CD4-positive, alpha-beta T cell treated with Interferon gamma for 1 hour (primary cell): ENCODE measurements at places on chromosomes 5 and 9.
A peak's percentile ranks its signal among the peaks of the same experiment; 100 is the strongest.

- no peak for DNase-seq
Observed at GRCh38 chr5:146624179-146624578, 108.2 kb upstream of the GPR151 start.

DNA sequence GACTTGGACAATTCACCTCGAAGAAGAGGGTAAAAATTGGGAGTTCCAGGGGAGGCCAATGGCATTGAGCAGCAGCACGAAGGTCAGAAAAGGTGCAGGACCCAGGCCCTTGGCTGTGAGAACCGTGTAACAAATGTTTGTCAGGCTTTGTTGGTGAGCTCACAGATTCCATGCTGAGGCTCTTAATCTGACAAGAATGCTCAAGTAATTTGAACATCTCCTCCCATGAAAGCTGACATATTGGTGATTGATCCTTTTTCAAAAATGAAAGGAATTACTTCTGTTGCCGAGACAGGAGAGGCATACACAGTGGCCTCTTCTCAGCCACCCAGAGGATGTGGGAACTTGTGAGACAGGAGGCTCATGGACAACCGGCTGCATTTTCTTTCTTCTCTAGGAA, 11.6 kb downstream of the RAI14 start:
- DNase-seq = no peak

DNA sequence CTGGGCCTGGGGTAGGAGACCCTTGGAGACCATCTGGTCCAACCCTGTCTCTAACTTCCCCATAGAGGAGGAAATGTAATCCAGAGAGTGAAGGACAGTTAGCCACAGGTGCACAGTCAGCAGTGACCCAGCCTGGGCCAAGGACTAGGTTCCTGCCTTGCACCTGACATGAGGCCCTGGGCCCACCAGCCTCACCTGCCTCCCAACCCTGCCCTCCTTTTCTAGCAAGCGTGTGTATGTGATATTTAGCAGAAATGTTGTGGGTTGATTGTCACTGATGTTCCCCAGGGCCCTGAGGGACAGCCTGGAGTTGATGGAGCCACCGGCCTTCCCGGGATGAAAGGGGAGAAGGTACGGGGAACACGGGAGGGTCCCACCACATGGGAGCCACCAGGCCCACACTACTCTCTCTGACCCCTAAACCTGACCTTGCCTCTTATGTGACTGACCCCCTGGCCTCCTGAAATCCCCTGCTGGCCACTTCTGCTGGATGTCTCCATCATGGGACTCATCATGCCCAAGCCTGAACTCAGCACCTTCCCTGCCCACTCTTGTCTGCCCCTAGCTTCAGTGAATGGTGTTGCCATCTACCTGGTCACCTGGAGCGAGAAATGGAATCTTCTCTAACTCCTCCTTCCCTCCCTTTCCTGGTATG, 79.2 kb upstream of the TGFBR1 start:
- no peak for DNase-seq

GRCh38 chr9:37471942-37472684, 6.9 kb upstream of the ZBTB5 start:
- DNase-seq = no peak

DNA sequence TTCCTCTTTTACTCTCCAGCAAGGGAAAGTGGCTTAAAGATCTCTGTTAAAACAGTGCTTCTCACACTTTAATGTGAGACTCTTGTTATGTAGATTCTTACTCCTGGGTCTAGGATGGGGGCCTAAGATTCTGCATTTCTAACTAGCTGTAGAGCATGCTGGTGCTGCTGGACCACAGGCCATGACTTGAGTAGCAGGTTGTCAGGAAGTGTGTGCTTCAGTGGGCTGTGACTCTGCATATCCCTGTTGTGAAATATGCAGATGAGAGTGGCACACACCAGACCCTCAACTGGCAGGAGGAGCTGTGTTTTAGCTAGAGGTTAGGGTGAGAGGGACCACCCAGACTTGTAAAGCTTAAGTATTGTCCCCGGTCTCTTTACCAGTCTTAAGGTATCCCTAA, 191.1 kb upstream of the DMRT1 start:
- DNase-seq = peak; percentile 9

DNA sequence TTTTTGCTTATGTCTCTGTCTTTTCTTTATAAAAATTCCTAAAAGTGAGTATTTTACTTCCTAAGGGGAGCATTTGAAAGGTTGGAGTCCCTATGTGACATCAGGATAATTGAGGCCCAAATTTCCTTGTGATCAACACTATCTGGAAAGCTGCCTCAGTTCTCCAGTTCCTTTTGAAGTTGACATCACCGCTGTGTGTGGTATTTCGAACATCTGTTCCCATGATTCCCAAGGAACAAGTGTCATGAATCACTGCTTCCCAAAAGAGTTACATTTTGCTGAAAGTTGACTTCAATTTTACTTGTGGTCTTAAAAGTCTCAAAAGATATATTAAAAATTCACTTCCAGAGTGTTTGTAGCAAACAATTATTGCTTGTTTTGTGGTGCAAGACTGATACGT, 452.1 kb upstream of the RGMB start:
- DNase-seq = no peak

DNA sequence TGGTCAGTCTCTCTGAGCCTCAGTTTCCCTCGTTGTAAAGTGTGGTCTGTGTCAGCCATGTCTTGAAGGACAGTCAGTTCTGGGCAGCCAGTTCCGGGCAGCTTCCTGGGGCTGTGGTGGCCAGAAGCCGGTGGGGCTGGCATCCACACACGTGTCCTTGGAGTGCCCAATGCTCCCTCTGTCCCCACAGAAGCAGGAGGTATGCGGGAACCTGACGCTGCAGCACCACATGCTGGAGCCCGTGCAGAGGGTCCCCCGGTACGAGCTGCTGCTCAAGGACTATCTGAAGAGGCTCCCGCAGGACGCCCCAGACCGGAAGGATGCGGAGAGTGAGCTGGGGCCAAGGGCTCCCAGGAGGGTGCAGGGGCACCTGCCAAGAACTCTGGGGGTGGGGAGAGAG, 48.4 kb upstream of the SUSD3 start:
- DNase-seq = no peak
